ENCODE measurements at places on chromosomes 7 and 10.

DNA sequence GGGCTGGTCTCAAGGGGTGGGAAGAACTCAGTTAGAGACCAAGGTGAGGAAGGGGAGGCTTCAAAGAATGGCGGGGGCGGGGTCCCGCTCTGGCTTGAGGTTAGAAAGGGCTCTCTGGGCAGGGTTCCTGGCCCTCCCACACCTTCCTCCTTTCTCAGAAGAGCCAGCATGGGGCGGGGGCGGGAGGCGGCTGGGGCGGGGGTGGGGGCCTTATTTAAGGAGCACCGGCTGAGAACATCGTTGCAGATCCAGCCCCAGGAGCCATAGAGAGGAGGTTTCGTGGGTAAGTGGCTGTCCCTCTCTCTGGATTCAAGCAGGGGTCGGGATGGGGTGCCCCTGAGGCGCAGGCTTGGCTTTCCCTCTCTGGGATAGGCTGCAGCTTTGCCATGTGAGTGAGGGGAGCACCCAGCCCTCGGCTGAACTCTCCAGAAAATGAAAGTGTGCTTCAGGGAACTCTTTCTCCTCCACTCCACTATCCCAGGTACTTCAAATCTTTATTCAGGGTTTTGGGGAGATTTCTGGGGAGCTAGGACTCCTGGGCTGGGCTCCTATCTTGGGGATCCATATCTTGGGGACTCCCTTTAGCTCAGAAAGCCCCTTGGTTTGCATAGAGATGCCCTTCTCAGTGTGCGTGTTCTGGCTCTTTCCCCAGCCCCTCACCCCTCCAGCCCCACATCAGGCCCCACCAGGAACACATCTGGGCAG is 3.3 kb upstream of the CUEDC2 start:
- DNase-seq, result no peak

GRCh38 chr7:89687211-89687610 is 467.1 kb upstream of the STEAP1 start:
- DNase-seq, result no peak

DNA sequence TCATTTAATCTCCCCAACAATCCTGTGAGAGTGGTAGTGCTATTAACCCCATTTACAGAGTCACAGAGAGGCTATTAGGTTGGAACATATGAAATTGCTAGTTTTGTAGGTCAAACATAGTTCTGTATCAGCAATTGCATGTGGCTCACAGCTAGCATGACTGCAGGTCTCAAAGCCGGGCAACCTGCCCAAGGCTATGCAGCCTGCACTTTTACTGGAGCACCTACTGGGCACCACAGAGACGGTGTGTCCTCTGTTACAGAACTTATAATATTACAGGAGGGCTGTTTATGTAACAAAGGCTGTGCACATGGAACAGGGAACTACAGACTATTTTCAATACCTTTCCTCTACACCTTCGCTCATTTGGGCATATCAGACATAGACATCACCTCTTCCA is 355.8 kb downstream of the RPS24 start:
- no peak for DNase-seq

GRCh38 chr10:21497177-21497807 is 28.2 kb downstream of the SKIDA1 start:
- peak; percentile 92 for DNase-seq

DNA sequence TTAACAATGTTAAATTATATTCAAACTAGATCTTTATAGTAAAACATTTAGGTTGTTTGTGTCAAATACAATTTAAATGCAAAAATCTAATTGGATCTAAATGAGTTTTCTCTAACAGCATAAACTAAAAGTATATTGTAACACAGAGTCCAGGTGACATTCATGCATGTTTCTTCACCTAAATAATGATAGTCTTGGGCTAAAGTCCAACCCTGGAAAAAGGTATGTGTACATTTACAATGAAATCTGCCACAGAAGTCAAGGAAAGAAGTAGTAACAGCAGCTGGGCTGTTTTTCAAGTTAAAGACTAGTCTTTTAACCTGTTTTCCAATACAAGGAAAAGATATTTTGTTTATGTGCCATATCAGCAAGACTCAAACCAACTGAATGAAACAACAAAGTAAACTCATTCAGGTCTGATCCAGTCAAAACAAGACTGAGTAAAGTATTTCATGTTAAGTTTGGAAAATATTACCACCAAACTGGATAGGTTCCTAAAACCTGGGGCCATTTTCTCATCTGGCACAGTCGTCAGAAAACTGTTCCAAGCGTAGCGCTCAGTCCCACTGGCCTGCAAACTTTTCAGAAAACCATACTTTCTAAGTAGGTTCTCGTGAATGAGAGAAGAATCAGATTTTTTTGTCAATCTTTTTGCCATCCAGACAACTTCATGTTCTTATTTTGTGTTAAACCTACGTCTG is 349.2 kb downstream of the HGF start:
- no peak for DNase-seq

DNA sequence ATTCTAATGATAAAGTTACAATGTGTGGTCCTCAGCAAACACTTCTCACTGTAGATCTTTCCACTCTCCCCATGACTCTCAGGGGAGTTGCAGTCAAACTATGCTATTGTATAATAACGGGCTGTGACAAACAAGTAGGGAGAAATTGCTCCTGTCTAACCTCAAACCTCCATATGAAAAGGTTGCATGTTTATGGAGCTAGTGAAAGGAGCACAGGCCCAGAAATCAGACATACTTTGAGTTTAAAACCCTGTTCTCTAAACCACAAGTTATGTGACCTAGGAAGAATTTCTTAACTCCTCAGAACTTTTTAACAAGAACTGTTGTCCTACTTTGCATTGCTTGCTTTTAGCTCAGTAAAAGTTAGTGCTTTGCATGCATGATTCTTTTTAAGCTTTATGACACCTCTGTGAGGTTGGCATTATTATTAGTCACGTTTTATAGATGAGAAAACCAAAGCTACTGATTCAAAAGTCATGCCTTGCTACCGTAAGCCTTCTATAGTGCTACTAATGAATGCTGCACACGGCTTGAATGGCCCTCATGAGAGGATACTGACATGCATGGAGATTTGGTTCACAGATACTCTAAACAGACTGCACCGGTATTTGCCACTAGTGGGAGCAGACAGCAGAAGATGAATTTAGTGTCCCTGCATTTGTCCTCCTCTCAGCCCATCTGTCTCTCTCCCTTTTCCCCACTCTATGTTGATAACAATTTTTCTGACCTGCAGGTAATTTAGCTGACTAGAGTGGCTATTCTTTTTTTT is 129.5 kb upstream of the PCGF5 start:
- DNase-seq, result no peak

- peak; percentile 42 for DNase-seq
Observed at GRCh38 chr10:86266446-86267242, 100.0 kb downstream of the GRID1 start.

DNA sequence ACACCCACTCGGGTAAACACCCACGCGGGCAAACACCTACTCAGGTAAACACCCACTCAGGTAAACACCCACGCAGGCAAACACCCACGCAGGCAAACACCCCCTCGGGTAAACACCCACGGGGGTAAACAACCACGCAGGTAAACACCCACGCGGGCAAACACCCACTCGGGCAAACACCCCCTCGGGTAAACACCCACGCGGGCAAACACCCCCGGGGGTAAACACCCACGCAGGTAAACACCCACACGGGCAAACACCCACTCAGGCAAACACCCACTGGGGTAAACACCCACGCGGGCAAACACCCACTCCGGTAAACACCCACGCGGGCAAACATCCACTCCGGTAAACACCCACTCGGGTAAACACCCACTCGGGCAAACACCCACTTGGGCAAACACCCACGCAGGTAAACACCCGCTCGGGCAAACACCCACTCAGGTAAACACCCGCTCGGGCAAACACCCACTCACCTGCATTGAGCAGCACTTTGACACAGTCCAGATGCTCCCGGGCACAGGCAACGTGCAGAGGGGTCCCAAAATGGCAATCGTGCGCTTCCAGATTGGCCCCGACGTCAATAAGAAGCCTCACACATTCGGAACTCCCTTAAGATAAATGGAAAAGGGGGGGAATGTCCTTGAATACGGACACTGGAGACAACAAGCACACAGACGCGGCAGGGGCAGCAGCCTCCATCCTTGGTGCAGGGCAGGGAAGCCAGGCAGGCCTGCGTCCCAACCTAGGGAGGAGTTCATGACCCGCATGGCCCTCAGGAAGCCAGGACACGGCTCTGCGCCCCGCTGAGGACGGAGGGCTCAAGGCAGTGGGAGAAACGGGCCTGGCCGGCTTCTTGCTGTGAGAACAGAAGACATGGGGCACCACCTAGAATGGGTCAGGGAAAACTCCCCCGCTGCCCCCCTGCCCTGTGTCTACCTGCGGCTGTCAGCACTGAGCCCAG is 17.6 kb downstream of the ASB13 start:
- no peak for DNase-seq
